Activated T-helper 1 cell treated with anti-CD3 and anti-CD28 coated beads, Interleukin-12 subunit alpha, Interleukin-12 subunit beta, Interleukin-2, Interleukin-4 antibody, amounts not matched to agents 30 ng/mL and 10 ng/mL and 1 ng/mL, durations not matched to agents 14 hours and 24 hours and 36 hours (primary cell): ENCODE measurements at places on chromosomes 3 and 15.

DNA sequence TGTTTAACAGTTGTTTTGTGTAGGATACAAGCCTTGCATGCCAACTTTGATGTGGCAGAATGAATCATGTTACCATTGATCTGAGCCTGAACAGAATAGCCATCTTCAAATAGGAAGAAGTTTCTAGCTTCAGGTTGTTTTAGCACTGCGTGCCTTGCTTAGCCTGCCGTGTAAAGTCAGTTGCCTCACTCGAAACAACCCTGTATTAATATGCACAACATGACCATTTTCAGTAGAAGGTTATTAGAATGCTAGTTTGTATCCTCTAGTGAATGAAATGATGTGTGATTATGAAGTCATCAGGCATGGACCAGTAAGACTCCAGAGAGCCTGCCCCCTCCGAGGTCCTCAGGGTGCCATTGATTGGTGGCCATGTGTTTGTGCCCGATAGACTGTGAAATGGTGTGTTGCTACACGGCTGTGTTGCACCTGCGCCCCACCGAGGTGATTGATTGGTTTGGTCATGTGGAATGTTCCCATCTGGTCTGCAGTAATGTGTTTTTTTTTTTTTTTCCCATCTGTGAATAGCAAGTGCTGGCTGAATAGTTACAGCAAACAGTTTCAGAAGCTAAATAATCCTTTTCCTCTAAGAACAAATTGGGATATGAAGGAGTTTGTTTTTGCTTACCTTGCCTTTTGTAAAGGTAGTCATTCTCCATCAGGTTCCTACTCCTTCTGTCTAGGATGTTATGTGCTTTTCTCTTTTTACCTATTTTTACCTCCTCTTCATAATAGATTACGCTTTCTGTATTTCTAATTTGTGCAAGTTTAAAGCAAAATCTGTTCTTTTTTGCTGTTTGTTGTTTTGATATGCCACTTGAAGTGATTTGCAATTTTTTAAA, 214.9 kb downstream of the TCF12 start:
- DNase-seq = no peak

GRCh38 chr3:79497447-79498111, 270.2 kb downstream of the ROBO1 start:
- no peak for DNase-seq

- no peak for DNase-seq
Measured at GRCh38 chr3:149727656-149728055, 24.6 kb downstream of the COMMD2 start.

DNA sequence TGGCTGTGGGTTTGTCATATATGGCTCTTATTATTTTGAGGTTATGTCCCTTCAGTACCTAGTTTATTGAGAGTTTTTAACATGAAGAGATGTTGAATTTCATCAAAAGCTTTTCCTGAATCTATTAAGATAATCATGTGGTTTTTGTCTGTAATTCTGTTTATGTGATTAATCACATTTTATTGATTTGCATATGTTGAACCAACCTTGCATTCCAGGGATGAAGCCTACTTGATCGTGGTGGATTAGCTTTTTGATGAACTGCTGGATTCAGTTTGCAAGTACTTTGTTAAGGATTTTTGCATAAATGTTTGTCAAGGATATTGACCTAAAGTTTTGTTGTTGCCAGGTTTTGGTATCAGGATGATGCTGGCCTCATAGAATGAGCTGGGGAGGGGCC, 33.1 kb upstream of the IQCF2 start:
- DNase-seq = no peak

DNA sequence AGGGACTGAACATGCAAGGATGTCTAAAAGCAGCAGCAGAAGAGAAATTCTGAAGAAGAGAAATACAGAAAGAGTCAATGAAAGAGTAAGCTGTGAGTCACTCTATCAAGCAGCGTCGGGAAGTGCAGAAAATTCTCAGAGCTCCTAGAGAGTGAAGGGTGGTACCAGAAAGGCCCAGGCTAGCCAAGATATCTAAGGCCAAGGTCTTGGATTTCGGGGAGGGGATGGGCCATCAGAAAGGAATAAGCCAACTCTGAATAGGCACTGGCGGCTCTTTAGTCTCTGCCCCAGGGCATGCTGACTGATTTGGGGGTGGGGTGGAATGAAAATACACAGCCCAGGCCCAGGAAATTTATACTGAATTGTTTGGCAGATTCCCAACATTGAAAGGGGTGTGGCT, 70.8 kb downstream of the GPR156 start:
- no peak for DNase-seq

DNA sequence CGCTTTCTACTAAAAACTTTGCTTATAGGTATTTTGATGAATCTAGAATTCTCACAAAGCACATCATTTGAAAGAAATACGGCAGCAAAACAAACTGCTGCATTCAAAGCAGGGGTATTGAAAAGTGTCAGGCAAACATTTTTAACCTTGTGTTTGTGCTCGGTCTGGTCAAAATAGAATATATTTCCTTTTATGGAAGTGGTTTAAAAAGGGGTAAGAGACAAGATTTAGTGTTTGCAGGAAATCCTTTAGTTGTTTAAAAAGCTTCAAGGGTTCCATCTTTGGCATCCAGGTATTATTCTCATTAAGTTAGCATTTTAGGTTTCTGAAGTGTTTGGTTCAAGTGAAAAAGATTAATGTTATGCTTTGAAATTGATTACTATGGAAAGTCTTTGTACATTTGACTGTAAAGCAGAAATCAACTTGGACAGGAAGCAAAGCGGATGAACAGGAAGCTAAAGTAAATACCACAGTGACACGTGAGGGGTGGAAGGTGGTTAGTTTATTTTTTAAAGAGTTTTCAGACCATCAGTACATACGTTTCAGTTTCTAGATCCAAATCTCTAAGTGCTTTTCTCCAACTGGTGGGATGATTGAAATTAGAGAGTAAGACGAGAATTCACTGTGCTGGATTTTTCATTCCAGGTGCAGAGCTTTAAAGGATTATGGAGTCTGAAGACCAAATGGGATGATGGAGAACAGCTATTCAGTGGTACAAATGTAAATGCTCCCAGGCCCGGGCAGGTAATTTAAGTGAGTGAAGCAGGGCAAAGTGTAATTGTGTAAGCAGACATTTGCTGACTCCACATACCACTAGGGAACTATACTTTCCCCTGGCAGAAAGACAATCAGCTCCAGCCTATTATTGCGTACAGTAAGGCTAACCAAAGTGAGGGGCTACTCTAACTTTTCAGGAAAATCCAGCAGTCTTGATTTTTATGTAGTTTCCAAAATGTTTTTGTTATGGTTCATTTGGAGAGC, 341.8 kb upstream of the TBL1XR1 start:
- no peak for DNase-seq

- no peak for DNase-seq
Measured at GRCh38 chr3:10955711-10956453, 36.7 kb upstream of the SLC6A1 start.

- no peak for DNase-seq
Measured at GRCh38 chr3:13165576-13165975, 92.3 kb upstream of the IQSEC1 start.
